ENCODE measurements at places on chromosomes 7 and 10.
A peak's percentile ranks its signal among the peaks of the same experiment; 100 is the strongest.

DNA sequence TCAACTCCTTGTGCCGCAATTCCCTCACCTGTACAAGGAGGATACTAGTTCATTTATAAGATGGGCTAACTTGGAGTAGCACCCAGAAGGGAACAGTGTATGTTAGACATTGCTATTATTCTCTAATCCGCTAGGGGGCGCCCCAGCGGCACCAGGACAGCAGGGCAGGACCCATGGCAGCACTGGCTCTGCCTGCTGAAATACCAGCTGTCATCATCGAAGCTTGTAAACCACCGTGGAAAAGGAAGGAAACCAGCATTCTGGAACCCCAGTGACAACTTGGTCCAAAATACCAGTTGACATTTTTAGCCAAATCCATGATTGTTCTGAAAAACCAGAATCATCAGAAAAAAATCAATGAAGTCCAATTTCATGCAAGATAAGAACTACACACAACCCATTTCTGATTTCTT, 134.4 kb downstream of the ITGA8 start:
- DNase-seq, result peak; percentile 19

GRCh38 chr10:111824128-111824527, 359.4 kb downstream of the GPAM start:
- no peak for DNase-seq

DNA sequence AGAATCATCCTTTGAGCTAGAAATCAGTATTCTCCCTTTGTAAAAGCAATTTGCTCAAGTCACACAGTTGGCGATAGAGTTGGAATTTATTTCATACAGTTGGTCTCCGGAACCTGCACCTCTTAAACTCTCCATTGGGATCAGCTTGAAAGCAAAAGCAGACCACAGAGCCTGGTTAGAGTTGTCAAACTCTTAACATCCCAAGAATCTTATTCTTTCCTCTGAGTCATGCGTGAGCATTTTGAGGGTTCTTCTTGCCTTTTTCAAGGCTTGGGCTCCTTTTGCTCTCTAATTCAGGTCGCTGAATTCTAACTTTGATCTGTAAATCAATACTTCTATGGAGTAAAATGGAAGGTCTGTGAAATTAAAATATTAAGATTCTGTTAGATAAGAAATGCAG, 19.6 kb upstream of the SCIN start:
- no peak for DNase-seq

DNA sequence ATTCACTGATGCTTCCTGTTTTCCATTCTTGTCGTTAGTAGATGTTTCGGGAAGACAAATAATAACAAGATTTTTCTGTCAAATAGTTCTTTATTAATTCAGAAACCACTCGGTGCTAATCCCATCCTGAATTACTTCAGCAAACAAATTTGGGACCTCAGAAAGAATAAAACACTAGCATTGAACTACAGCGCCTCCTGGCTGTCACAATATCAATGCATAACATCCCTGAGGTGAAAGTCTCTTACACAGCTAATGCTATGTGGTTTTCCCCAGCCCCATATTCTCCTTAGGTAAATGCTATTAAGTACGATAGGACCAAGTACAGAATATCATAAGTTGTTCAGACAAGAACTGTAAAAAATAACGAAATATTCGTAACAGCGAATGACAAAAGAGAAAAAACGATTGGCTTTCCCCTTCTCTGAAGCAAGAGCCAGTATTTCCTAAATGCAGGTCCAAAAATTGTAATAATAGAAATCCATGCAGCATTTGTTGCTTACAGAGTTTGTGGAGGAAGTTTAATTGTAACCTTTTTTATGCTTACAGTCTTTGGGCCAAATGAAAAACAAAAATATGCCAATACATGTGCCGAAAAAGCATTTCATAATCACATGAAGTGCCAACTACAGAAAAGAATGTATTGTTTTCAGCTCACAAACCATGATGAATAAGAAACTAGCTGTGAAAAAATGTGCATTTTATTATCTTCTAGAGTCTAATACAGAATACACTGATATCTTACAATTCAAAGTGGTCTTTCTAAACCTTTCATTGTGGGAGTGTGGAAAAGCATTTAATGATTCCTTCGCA, 47.3 kb downstream of the MYPN start:
- DNase-seq, result peak; percentile 9

- no peak for DNase-seq
Measured at GRCh38 chr10:60114765-60115586, 208.6 kb upstream of the CCDC6 start.

DNA sequence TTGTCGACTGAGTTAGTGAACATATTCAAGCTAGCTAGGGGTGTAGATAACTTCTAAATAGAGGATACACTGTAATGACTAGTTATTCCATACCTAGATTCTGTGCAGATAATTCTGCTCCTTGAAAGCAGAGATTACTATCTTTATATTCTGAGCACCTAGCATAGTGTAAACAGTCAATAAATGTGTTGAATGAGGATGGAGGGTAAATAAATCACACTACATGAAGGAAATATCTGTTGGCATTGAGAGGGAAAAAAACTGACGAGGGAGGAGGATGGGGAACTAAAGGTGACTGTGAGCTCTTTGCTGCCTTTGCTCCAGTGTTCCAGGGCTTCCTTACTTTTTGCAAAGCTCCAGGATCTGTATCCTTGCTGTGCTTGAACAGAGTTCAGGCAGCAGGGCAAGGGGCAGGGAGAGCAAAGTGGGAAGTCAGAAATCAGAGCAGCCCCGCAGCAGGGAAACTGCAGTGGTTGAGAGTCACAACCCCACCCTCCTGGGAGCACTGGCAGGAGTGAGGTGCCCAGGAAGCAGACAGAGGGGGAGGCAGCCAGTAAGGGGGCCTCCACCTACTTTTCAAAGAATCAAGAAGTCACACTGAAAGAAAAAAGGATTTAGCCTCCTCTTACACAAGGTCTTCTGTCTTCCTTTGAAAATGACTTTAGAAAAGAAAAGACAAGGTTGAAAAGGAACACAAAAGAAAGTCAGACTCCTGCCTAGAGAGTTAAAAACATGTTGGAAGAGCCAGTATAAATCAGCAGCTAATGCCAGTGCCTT, 71.8 kb upstream of the LRRN3 start:
- no peak for DNase-seq

DNA sequence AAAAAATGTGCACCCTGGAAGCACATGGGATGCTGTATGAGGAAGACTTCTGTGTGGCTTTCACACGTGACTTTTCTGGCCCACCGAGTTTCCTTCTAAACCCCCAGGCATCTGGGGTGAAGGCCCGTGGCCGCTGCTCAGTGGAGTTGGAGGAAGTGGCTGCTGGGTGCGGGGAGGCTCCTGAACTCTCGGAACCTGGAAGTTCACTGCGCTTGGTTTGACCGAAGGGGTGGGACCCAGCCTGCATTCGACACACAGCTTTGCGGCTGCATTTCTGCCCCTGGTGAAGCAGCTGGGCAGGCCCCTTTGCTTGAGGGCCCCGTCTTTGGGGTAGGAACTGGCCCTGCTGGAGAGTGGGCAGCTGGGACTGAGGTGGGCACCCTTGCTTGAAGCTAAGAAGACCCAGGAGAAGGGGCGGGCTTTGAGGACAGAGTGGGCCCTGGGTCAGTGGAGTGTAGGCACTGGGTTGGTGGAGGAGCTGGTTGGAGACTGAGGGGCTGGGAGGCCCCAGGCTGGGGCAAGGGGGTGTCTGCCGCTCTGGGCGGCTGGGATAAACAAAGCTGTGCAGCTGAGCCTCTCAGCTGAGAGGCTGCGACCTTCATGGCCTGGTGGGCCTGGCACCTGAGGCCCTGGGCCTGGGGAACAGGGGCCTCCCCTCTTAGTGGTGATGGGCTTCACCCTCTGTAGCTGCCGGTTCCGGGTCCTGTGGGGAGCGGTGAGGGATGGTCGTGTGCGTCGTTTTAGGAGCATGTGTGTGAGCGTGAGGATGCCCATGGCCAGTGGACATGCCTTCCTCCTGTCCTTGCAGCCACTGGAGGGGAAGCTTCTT, 78.0 kb downstream of the INPP5A start:
- no peak for DNase-seq

GRCh38 chr10:27433976-27434375, 70.1 kb upstream of the RAB18 start:
- DNase-seq, result no peak

DNA sequence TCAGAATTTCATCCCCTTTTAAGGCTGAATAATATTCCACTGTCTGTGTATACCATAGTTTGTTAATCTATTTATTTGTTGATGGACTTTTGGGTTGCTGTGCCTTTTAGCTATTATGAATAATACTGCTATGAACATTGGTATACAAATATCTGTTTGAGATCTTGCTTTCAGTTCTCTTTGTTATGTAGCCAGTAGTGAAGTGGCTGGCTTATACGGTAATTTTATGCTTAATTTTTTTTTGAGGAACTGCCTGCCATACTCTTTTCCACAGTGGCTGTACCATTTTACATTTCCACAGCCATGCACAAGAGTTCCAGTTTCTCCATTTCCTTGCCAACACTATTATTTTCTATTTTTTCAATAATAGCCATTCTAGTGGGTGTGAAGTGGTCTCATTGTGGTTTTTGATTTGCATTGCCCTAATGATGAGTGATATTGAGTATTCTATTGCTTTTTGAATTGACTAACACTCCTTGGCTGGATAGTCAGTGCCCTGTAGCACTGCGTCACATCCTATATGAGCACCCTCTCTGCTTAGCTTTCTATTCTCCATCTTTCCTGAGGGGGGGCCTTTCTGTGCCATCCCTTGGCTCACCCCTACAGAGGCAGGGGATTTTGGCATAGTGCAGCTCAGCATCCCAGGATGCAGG, 29.4 kb upstream of the RAPGEF5 start:
- DNase-seq, result no peak

- no peak for DNase-seq
Measured at GRCh38 chr10:46525177-46525823, 31.2 kb downstream of the GPRIN2 start.

GRCh38 chr7:30752979-30753378, 1.0 kb downstream of the INMT start:
- DNase-seq, result no peak

GRCh38 chr10:88195841-88196240, 332.4 kb downstream of the PTEN start:
- no peak for DNase-seq

GRCh38 chr7:27605689-27606269, 56.9 kb downstream of the HIBADH start:
- no peak for DNase-seq

DNA sequence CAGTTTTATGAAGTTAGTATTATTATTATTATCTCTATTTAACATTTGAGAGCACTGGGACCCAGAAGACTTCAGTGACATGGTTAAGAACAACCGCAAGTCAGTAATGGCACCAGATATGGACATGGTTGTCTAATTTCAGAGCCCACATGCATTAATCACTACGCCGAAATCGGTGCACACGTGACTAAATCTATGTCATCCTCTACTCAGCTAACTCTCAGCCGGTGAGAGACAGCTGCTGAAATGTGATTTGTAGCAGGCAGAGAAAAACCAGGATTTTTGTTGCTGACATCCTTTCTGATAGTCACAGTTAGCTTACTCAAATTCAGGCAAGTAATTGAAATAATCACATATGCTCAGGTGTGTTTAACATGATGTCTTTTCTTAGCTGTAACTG, 127.7 kb downstream of the SPAG6 start:
- DNase-seq, result no peak

- no peak for DNase-seq
Measured at GRCh38 chr10:86107131-86107530, 259.5 kb downstream of the GRID1 start.

DNA sequence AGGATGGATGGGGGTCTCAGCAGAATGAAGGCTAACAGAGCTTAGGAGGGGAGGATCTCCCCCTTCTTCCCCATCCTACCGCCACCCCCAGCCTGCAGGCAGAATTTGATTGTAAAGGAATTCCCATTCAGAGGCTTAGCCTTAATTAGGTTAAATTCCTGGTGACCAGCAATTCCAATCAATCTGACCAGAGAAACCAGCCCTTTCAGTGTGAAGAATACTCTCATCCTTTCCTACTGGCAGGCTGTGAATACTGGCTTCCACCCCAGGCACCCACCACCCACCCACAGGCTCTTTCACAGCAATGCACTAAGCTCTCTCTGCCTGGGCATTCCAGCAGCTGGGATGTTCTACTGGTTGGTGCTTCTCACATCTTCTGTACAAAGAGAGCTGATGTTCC, 137.9 kb upstream of the LYZL1 start:
- no peak for DNase-seq

GRCh38 chr7:24456526-24457218, 116.6 kb upstream of the PALS2 start:
- no peak for DNase-seq

DNA sequence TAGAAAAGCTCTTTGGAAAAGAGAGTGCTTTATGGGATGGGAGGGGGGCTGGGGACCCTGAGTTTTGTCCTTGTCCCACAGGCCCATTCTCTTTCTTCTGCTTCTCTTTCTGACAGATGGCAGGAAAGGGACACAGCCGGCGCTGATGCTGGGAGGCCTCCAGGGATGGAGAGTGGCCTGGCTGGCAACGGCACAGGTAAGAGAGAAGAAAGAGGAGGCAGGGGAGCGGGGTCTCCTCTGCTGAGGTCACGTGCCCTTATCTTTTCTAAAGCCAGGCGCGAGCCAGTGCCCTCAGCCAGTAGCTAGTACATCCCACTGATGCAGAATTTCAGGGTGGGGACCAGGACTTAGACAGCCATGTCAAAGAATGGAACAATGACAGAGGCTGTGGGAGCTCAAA, 9.2 kb downstream of the ZNF775 start:
- DNase-seq, result no peak

- DNase-seq, result no peak
Measured at GRCh38 chr7:133409966-133410365, 157.1 kb downstream of the EXOC4 start.

GRCh38 chr10:125264757-125265578, 104.6 kb upstream of the CTBP2 start:
- no peak for DNase-seq

- no peak for DNase-seq
Measured at GRCh38 chr7:102004229-102004628, 186.8 kb downstream of the CUX1 start.

DNA sequence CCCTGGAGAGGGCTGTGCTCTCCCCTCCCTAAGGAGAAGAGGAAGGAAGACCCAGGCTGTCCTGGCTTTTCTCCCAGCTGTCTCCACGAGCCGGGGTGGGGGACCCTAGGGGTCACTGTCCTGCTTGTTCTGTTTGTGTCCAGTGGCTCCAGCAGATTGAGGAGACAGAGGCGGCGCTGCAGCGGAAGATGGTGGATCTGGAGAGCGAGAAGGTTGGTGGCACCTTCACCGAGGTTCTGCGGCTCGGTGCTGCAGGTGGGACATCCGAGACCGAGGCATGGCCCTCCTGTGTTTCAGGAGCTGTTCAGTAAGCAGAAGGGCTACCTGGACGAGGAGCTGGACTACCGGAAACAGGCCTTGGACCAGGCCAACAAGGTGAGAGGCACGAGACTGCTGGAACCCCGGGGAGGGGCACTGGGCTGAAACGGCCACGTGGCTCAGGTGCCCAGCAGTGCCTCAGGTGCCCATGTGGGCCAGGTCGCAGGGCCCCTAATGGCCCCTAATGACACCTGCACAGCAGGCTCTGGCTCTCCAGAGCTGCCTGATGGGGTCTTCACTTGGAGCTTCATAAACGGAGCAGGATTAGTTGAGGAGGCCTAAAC, 33.0 kb upstream of the DPYSL4 start:
- no peak for DNase-seq

DNA sequence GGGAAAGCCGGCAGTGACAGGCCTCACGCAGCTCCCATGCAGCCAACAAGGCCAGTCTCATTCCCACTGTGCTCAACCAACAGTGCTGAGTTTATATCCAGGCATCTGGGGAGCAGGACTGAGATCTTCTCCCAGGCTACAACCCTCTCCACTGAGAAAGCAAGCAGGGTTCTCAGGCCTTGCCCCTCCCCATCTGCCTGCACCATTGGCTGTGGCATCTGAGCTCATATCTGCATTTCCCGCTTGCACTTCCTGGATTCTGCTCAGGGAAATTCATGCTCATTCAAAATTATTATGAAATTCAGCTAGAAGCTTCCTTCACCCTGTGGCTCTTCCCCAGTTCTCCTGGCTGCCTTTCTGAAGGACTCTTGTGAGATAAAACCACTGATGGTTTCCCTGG, 1029.0 kb downstream of the GRM8 start:
- DNase-seq, result no peak
